Colonic mucosa (tissue), 4 donors: ENCODE measurements at places on chromosomes 7 and 10. TPM values are rescaled to one million over a fixed set of nuclear protein-coding genes. Genes with fewer than 3 reads are reported as not detected.

GPR26 gene
- not detected for total RNA-seq

MYH16 gene
- total RNA-seq: not detected

SPRN gene
- not detected for total RNA-seq

KAZALD1 gene
- 32.4 TPM for total RNA-seq

CCDC7 gene
- total RNA-seq: 9.9 TPM

HTR5A gene
- not detected for total RNA-seq

OPALIN gene
- not detected for total RNA-seq

ITGA8 gene
- total RNA-seq: 2.1 TPM

PCDH15 gene
- total RNA-seq: not detected

CCDC146 gene
- total RNA-seq: 18.2 TPM

CDH23 gene
- 1.4 TPM for total RNA-seq

LLCFC1 gene
- total RNA-seq: not detected

ACSL5 gene
- 218 TPM for total RNA-seq

SRGN gene
- total RNA-seq: 14.3 TPM

SLC26A5 gene
- 0.25 TPM for total RNA-seq

ADCYAP1R1 gene
- 0.37 TPM for total RNA-seq

TAC1 gene
- 2.2 TPM for total RNA-seq

LRIT1 gene
- not detected for total RNA-seq

PRKG1 gene
- total RNA-seq: 8.1 TPM

PAPOLB gene
- total RNA-seq: 0.05 TPM

ANKRD1 gene
- total RNA-seq: not detected

ZDHHC6 gene
- 37.9 TPM for total RNA-seq

CADPS2 gene
- total RNA-seq: 13.6 TPM

PAX4 gene
- total RNA-seq: 0.67 TPM

RAB18 gene
- 114 TPM for total RNA-seq

HOXA4 gene
- 4.5 TPM for total RNA-seq

TFPI2 gene
- total RNA-seq: 1.6 TPM
